ENCODE measurements at places on chromosomes 7 and 10.
A peak's percentile ranks its signal among the peaks of the same experiment; 100 is the strongest.

GRCh38 chr7:69674701-69675182 is 76.5 kb downstream of the AUTS2 start:
- no peak for DNase-seq

DNA sequence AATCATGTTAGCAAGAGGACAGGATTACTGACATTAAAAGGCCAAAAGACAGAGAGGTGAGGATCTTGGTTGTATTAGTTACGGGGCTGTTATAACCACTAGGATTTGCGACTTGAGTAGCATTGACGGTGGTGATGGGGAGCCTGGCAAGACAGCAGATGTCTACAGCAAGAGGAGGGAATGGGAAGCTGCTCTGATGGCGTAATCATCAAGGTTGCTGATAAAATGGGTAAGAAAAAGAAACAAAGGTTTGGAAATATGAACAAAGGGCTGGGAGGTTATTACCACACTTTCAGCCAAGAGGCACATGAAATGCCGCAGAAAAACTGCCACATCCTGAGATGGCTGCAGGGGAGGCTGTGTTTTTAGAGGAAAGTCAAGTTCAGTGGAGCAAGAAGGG is 33.9 kb downstream of the TMEM229A start:
- DNase-seq: no peak

DNA sequence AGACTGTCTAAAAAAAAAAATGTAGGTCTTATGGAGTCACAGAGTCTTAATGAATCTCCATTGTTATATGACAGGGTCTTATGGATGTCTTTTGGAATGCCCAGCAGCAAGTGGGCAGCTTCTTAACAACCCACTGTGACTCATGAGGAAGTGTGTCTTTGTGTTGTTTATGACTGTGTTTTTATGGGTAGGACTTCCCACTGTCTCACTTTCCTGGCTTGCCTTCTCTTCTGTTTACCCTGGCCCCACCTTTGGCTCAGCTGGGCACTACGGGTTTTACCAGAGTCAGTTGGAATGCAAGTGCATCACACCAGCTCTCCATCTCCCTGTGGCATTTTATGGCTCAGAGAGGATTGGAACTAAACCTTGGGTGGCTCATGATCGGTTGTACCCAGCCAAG is 580.5 kb downstream of the AUTS2 start:
- no peak for DNase-seq

DNA sequence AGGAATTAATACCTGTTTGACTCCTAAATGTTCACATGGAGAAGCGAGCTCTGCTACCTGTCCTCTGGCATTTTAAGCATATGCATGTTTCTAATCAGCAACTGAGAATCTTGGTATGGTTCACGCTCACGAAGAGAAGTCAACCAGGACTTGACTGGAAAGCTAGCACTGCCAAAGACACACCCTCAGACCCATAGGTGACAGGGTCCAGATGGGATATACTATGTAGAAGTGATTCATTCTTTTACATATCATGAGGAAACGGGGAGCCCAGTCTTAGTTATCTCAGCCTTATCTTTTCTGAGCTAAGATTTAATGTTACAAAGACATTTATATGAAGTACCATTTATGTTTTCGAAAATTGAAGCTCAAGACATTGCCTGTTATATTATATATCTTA is 313.0 kb downstream of the DOCK4 start:
- no peak for DNase-seq

- DNase-seq: peak; percentile 42
Measured at GRCh38 chr10:91409069-91409868, 875 bp upstream of the HECTD2 start.

DNA sequence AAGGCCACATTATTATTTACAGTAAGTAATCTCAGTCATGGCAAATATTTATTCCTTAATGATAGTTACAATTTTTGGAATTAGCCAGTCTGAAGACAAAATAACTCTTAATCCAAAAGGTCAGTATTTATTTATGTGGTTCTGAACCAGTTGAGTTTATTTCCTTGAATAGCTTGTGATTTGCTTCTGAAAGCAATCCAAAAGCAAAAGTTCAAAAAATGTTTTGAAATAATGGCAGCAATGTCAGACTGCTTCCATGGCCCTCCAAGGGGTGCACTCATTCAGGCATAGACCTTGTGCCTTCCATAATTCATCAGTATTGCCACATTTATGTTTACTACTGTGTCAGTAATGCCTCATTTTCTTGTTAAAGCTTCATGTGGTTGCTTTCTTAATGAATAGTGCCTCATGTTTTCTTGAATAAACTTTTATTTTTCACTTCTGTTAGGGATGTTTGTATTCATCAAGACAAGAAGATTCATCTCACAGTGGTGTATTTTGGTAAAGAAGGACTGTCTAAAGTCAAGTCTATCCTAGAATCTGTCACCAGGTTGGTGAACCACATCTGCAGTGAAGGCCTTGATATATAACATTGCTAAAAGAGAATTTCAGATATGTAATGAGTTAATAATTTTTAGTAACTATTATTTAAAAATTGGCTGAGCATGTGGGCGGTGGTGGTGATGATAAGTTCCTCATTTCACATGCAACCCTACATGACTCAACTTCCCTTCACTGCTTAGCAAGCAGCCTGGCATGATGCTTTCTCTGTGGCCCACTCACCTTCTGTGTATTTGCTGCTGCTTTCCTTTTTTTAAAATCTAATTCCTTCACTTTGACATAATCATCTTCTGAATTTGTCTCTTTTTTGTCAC is 22.0 kb downstream of the CSGALNACT2 start:
- DNase-seq: no peak

DNA sequence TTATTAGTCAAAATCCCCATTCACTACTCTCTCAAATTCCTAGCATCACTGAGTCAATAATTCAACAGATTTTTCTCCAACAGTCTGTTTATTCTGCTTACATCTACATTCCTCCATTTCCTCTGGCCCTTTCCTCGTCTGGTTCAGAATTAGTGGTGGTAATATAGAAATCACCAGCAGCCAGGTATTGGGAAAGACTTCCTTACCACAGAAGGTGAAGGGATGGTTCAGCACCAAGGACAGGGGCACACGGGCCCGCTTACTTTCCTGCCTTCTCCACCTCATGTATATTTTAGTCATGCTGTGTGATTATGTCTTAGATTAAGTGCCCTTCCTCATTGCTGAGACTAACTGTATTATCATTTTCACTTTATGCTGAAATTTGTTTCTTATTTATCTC is 70.4 kb upstream of the APBB1IP start:
- peak; percentile 76 for DNase-seq

DNA sequence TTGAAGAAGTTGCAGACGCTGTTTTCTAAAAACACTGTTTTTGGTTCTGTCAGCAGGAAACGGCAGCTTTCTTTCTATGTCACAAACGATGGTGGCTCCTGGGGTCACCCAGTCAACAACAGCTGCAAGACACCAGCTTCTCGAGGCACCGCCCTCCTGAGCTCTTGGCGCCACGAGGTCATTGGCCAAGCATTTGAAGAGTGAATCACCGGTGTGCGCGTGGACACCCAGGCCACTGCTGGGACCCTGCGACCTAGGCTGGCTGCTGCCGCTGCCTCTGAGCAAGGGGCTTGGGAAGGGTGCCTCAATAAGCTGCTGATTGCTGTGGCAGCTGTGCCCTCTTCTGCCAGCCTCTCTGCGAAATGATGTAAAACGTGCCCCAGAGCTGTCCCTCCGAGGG is 22.5 kb upstream of the VIPR2 start:
- no peak for DNase-seq
